Dermis microvascular lymphatic vessel endothelial cell (primary cell): ENCODE measurements at places on chromosomes 12 and 14.

DNA sequence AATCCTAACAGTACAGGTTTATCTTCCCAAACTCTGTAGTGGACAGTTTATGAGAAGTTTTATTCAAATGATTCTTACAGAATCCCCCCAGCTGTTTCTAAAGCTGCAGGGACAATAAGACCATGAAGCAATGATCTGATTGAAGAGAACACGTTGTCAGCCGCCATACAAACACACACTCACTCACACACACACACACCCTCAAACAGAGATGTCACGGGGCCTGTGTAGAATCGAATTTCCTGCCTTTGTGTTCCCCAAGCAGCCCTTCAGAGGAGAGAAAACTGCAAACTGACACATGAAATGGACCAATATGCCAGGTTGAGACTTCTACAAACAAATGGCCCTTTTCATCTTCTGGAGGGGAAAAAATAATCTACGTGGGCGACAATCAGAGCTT, 80.5 kb upstream of the TBX3 start:
- no peak for DNase-seq

DNA sequence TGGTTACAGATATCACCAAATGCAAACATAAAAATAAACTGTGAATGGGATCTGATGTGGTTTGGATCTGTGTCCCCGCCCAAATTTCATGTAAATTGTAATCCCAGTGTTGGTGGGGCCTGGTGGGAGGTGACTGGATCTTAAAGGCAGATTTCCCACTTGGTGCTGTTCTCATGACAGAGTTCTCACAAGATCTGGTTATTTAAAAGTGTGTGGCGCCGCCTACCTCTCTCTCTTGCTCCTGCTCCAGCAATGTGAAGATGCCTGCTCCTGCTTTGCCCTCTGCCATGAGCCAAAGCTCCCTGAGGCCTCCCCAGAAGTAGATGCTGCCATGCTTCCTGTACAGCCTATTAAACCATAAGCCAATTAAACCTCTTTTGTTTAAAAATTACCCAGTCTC, 47.8 kb downstream of the SLC25A21 start:
- no peak for DNase-seq

- DNase-seq: peak; percentile 39
Observed at GRCh38 chr12:32390572-32391219, 8.7 kb upstream of the FGD4 start.

DNA sequence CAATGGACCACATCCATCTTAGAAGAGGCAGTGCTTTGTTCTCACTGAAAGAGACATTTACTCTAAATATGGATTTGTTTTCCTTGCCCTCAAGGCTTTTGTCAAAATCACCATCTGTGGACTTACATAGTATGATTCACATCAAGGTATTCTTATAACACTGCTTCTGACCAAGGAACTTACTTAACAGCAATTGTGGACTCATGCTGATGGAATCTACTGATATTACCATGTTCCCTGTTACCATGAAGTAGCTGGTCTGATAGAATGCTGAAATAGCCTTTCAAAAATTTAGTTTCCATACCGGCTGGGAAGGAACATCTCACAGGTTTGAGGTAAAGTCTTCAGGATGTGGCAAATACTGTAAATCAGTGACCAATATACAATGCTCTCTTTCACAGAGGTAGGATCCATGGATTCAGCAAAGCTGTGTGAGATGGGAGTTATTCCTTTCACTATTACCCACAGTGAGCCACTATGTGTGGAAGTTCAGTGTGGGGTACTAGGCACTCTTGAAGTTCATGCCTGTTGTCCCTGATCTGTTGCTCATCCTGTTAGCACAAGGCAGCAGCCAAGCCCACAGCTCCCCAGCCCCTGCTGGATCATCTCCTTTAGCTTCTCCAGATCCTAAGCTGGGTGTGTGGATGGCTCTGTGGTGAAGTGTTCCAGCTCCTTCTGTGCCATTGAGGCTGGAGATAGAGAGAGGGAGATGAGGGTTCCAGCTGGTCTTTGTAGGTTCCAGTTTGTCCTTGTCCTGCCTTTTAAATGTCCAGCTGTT, 126.4 kb downstream of the ATP23 start:
- no peak for DNase-seq

DNA sequence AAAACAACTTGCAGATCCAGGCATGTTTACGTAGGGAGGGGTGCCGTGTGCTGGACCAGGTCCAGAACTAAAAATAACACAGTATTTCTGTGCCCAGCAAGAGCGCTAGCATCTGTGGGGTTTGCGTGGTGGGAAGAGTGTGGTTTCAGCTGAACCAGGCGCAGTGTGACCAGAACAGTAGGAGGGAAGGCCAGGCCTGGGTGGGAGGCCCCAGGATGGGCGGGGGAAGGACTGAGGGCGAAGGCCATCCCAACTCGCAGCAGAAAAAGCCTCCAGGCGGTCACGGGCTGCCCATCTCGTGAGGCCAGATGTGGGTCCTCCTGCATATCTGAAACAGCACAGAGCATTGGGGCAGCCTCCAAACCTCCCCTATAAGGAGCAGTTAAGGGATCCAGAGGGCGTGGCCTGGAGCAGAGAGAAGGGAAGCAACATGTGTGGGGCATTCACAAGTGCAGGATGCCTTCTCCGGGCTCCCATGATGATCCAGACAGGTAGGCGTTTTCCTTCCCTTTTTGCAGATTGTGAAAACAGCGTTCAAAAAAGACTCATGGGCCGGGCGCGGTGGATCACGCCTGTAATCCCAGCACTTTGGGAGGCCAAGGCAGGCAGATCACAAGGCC, 17.8 kb upstream of the CD9 start:
- DNase-seq: peak; percentile 87

DNA sequence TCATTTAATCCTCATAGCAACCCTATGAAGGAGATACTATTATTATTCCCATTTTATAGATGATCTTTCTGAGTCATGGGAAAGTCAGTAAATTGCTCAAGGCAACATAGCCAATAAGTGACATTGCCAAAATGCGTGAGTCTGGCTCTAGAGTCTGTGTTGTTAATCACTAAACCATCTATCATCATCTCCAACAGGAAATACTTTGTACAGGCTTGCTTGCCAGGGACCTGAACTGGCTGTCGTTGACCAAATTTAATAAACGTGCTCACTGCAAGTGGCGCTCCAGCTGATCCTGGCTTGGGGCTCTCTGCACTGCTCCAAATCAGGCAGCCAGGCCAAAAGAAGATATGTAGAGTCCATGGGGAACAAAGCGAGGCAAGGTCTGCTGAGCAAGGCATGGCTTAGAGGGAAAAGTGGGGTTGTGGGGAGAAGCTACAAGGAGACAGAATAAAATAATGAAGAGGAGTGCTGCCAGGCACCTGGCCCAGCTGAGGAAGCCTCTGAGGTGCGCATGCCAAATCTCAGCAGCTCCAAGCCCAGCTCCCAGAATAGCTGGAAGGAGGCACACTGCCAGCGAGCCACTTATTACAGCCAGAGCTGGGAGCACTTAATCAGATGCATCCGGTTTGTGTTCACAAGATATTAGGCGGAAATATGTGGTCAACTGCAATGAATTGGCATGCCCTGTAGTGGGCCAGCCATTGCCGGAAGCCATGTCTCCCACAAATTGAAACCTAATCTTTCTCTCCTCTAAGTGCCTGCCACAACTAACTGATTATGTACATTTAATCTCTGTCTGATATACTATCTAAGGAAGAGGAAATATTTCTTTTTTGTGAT, 43.3 kb upstream of the PTPRO start:
- peak; percentile 1 for DNase-seq

DNA sequence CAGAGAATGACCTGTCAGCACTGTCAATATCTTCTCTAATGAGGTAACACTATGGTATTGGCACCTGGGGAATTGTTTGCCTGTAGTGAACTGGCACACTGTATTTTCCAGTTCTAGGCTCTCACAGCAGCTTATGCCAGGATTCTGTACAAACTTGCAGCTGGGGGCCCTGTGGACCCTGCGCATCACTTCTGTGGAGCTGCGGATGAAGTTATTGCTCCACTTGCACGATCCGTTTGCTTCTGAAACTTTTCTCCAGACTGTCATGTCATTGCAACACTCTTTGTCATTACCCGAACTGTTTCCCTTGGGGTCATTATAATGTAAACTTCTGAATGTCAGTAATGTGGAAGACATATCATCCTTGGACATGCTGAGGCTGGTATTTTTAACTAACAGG, 3.9 kb downstream of the RNASE11 start:
- DNase-seq: no peak

DNA sequence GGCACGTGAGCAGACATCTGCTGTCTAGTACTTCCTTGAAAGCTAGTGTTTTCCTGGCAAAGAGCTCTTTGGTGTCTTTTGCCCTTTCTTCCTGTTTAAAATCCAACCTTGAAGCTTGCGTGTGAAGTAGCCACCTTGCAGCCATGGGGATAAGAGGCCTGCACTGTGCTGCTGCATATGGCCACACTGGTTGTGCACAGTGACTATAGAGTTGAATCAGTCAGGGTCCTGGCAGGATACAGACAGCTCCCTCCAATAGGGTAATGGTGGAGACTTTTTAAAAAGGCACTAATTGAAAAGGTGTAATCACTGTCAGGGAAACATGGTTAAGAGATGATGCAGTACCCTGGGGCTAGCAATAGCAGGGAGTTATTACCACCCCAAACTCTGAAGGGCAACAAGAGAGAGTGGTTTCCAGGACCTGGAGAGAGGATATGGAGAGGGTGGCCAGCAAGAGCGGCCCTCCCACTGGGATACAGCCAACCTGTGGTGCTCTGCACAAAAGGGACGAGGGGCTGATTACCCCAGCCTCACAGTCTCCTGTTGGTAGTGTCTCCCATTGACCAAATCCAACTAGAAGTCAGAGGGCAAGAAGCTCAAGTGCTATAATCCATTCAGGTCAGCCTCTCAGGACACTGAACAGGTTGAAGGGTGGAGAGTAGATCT, 4.8 kb upstream of the GLT8D2 start:
- DNase-seq: no peak

GRCh38 chr14:36505181-36505815, 14.7 kb downstream of the NKX2-1 start:
- no peak for DNase-seq

- DNase-seq: no peak
Observed at GRCh38 chr12:4775936-4776335, 55.7 kb downstream of the GALNT8 start.

GRCh38 chr12:84336231-84336630, 576.4 kb downstream of the SLC6A15 start:
- DNase-seq: no peak

GRCh38 chr12:89433634-89434033, 81.3 kb upstream of the DUSP6 start:
- no peak for DNase-seq

GRCh38 chr14:65962952-65963351, 523.2 kb upstream of the CCDC196 start:
- no peak for DNase-seq

GRCh38 chr14:101716956-101717662, 44.4 kb upstream of the PPP2R5C start:
- no peak for DNase-seq

DNA sequence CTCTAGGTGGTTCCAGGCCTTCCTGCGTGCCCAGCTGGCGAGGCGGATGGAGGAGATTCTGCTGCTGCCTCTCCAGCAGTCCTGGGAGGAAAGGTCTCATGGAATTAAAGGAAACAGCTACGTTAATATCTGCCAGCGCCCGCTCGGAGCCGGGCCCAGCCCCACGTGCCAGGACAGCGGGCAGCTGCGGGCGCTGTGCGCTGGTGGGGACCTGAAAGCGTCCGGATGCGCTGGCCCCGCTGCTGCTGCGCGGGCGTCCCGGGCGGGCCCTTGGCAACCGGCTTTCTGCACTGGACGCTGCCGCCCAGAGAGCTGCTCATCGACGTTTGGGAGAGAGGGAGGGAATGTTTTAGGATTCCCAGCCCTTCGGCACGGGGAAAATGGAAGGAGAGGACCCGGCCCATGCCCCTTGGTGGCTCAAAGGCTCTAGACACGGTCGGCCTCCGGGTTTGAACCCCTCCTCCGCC, 8.6 kb upstream of the DYNC1H1 start:
- no peak for DNase-seq

DNA sequence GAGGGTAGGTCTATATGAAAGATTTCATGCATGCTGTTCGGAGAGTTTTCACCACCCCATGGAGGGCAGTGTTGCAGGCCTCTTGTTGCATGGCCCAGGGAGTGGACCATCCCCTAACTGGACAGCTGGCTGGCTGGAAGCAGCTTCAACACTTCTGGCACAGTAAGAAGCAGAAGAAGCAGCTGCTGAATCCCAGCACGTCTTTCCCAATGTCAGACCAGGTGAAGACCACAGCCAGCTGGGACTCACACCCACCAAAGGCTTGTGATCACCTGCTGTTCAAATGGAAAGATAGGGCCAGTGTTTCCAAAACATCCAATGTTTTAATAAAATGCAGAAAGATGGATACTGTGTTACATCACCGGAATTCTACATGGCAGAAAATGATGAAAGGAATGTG, 1423.6 kb downstream of the AACS start:
- DNase-seq: no peak

DNA sequence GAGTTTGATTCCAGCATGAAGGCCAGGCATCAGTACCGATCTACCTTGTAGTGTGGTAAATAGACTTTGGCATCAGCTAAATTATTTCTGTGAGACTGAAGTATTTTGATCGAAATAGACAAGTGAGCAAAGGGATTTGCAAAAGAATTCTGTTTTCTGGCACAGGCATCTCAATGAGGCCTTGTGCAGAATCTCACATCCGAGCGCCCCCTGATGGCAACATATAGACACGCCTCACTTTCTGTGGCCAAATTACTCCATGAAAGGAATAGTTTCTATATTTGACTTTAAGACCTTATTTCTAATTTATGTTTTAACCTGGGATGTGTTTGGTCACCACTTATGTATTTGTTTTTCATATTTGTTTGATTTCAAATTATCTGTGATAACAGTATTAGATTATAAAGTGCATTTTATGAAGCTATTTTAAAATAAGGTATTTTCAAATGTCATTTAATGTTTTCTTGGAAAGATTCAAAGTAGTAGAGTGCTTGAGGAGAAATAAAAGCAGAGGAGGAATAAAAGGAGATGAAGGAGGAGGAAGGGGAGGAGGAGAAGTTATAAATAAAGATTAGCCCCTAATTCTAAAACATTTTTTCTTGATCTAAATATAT, 731.9 kb downstream of the NRXN3 start:
- DNase-seq: peak; percentile 42

GRCh38 chr14:100091386-100091785, 26.2 kb downstream of the EVL start:
- no peak for DNase-seq

DNA sequence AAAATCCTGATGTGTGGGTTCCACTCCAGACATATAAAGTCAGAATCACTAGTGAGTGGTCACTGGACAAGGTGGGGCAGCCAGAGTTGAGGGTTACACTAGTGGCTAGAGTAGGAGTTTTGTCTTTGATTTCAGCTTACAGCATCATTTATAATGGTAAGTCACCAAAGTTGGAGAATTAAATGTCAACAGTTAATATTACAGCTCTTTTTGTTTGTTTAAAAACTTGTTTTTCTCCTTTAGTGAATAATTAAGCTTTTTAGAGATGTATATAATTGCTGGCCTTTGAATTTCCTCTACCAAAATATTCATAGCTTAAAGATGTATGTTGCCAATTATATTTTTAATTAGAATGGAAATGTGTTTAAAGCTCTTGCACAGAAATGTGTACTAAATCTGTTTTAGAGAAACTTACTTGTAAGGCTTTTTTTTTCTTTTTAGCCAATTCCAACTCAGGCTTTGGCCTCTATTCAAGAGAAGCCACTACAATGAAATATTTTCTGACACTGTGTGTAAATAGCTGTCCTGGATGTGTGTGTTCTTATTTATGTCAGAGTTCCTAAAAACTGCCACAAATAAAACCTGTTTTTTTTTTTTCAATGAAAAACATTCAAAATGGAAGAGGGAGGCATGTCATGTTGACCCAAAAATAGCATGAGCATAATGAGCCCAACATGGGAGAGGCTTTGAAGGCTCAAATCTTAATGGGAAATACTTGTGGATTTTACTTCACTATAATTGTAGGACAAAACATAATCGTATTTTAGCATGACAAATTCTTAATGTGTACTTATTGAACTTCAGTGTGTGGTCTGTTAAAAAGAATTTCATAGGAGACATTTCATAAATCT, 92.2 kb downstream of the TBC1D30 start:
- no peak for DNase-seq
